ENCODE measurements at places on chromosomes 11 and 22.

DNA sequence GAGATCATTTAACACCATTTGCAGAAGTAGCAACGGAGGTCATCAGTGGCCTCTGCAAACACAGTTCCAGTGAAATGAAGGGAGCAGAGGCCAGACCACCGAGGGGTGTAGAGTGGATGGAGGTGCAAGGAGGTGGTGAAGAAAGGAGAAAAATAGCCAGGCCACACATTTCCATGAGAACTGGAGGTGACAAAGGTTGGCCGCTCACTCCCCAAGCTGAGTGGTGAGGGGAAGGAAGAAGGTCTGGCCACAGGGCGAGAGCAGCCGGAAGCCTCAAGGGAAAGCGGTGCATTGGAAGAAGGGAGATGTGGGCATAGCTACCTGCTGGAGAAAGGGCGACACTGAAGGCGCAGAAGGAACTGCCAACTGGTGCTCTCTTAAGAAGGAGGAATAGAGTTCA lies 20.1 kb upstream of the TMPRSS4 start:
- DNase-seq: no peak

DNA sequence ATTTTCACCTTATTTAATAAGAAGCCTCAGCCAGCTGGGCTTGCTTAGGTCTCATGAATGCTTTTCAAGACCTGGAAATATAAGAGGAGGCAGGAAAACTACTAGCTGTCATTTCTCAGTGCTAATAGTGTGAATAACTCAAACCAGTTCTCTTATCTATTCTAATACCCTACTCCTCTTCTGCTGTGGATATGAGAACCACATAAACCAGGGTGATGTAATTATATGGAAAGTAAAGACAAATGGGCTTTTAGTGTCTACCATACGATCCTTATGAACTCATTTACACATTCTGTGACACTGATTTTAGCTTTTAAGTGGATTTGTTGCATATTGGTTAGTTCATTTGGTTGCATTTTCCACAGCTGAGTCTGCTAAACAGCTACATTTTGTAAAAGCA lies 8.6 kb downstream of the PDGFD start:
- DNase-seq: no peak

DNA sequence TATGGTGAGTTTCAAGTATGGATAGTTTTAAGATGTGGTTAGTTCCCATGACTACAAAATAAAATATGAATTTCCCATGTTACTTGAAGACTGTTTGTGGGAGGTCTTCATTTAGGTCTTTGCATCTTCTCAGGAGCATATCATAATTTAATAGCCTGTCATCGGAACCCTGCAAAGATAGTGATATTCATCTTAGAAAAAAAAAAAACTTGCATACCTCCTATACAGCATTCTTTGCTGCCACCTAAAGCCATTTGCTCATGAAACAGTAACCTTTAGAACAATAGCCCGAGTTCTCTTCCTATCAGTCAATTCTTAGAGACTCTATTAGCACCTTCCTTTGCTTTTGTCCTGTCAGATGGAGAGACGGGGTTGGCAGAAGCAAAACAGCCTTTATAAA lies 75.3 kb downstream of the ARFGAP2 start:
- no peak for DNase-seq

DNA sequence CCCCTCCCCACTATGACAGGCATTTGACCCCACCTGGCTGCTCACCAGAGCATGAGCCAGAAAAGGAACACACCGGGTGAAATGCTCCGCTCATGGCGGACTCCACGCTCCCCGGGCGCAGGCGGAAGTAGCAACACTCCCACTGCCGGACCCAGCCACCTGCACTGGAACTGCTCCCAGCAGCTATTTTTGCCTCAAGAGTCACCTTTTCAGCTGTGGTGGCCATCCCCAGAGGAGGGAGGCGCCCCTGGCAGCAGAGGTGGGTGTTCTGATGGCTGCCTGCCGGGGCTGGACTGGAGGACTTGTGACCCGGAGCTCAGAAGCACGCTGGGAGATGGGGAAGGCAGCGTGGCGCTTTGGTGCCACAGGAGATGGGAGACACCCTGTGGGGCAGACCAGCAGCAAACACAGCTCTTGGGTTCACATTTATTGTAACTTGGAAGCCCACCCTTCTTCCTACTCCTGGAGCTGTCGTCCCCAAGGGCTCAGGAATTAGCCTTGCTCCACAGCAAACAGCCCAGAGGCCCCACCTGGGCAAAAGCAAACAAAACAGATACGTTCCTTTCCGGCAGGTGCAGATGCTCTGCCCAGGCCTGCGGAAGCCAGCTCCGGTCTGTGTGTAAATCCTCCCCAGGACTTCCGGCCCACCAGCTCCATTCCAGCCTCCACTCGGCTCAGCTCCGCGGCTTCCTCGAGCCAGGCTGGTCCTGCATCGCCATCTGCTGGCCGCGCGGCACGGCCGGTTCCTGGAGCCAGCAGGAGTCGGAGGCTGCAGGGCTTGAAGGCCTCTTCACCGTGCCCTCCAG lies 3.7 kb downstream of the RPS19BP1 start:
- DNase-seq: peak; percentile 95

GRCh38 chr11:35580397-35580781 lies 37.9 kb upstream of the FJX1 start:
- DNase-seq: no peak

- DNase-seq: no peak
Observed at GRCh38 chr11:112470355-112470754, 209.7 kb upstream of the PLET1 start.

GRCh38 chr11:127255209-127255608 lies 254.6 kb upstream of the KIRREL3 start:
- DNase-seq: no peak

- peak; percentile 27 for DNase-seq
Observed at GRCh38 chr22:46373921-46374662, 38.6 kb downstream of the TRMU start.

All from activated CD4-positive, alpha-beta memory T cell treated with anti-CD3 and anti-CD28 coated beads for 36 hours (primary cell).